ENCODE measurements at places on chromosomes 3 and 15. TPM values are rescaled to one million over a fixed set of nuclear protein-coding genes. Genes with fewer than 3 reads are reported as not detected.

DNA sequence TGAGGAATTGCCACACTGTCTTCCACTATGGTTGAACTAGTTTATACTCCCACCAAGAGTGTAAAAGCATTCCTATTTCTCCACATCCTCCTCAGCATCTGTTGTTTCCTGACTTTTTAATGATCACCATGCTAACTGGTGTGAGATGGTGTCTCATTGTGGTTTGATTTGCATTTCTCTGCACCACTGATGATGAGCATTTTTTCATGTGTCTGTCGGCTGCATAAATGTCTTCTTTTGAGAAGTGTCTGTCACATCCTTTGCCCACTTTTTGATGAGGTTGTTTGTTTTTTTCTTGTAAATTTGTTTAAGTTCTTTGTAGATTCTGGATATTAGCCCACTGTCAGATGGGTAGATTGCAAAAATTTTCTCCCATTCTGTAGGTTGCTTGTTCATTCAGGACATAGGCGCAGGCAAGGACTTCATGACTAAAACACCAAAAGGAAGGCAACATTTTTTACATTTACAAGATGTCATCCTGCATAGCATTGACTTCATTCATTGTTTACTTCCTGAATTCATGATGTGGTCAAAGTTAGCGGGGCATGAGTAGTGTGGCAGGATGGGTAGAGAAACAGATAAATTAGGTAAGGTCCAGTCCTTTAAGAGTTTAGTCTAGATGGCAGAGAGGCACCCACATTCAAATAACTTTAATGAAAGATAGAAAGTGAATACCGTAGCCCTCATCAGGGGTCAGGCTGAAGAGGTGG, 45.1 kb upstream of the LPP start:
- no peak for DNase-seq

GRCh38 chr3:30184091-30184810, 422.1 kb upstream of the TGFBR2 start:
- no peak for DNase-seq

GRCh38 chr15:28019594-28020309, 79.4 kb downstream of the OCA2 start:
- no peak for DNase-seq

DNA sequence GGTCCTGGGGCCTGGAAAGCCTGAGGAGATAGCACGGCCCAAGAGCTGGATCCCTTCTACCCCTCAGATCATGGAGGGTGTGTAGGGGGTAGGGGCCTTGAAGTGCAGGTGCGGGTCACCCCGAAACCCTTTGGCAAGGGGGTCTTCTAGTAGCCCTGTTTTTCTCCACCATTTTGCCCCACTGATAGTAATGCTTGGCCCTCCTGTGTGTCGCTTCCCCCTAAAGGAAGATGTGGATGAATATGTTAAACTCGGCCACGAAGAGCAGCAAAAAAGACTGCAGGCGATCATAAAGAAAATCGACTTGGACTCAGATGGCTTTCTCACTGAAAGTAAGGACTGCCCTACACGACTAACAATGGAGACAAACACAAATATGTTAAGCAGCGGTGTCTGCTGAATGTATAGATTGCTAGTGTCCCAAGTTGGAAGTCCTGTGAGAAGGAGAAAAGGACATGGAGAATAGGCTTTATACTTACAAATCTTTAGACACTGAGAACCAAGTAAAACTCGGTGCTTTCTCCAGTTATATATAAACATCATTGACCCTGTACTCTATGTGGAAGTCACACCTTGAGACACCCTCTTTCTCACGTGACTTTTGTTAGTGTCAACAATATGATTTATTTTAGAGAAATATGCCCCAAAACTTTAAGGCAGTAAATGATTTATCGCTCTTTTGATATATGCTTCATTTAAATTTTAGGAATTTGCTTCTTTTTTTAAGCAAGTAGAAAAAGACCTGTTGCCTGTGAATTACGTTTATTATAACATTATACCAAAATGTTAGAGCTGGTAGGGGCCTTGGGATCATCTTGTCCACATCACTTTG, 802 bp downstream of the RCN2 start:
- DNase-seq = no peak

- no peak for DNase-seq
Measured at GRCh38 chr15:39242345-39242744, 338.5 kb upstream of the THBS1 start.

DNA sequence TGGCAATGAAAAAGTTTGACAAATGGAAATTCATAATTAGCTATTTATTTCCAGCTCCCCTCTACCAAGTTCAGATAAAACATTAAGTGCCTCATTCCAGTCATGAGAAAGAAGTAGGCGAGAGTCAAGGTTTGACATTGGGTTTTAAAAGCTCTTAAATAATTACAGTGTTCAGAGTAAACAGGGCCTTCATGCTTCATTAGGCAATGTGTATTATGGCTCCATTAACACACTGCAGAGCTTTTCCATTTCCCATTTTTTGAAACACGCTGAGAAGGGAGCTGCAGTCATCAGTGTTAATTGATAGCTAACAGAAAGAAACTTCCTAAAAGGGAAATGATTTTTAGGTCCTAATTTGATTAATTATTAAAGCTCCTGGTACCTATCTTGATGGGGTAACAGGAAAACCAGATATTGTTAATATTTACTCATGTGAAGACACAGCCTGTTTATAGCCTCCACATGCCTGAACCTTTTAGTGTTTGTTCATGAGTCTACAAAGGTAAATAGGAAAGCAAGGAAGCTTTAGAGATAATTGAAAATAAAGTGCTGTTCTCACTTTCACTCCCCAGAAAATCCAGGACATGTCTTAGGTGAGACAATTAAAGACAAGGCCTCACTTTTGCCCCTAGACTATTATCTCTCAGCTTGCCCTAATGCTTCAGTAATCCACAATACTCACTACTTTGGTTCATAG, 28.7 kb downstream of the SST start:
- DNase-seq = no peak

DNA sequence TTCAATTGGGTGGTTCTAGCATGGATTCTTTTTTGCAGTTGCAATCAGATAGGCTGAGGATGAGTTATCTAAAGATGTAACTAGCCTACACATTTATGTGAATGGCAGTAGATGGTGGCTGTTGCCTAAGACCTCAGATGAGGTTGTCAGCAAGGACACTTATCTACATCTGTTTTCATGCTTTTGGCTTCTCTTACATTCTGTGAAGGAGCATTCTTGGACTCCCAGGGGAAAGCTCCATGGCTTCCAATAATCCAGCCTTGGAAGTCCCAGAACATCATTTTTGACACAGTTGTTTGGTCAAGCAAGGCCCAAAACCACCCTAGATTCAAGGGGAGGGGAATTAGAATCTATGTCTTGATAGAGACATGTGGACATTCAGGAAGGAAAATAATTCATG, 332.2 kb upstream of the RBMS3 start:
- DNase-seq = no peak

DNA sequence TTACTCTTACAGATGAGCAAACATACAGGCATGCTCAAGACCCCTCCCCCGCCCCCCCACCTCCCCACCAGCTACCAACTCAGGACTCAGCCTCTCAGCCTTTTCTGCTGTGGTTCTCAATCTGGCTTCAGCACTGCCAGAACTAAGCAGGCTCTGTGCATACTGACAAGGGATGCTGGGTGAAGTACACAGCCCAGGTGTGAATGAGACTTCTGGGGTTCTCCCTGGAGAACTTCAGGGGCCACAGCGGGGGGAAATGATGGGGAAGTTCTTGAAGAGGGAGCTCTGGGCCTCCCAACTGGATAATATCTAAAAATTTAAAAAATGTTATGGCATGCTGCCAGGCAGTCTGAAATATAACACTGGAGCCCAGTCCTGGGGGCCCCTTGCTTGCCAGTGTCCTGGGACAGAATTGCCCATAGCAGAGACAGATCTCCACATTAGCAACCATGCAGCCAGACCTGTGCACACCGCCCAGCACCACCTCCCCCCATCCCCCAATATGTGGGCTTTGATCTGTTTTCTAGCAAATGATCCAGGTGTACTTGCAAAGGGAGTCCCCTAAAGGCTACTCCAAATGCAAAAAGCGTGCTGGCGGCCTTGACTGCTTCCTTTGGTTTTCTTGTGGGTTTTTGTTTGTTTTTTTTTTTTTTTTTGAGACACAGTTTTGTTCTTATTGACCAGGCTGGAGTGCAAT, 41.4 kb downstream of the PGPEP1L start:
- no peak for DNase-seq

Gene GREM1
- 2,326 TPM for polyA plus RNA-seq

GRCh38 chr3:61092870-61093269, 158.4 kb downstream of the FHIT start:
- no peak for DNase-seq

- no peak for DNase-seq
Measured at GRCh38 chr3:181844211-181844610, 132.5 kb downstream of the SOX2 start.

- DNase-seq = no peak
Measured at GRCh38 chr3:16429086-16429485, 84.4 kb downstream of the RFTN1 start.

Gene LINGO1
- not detected for polyA plus RNA-seq

- DNase-seq = no peak
Measured at GRCh38 chr3:188649521-188649920, 495.6 kb downstream of the LPP start.

DNA sequence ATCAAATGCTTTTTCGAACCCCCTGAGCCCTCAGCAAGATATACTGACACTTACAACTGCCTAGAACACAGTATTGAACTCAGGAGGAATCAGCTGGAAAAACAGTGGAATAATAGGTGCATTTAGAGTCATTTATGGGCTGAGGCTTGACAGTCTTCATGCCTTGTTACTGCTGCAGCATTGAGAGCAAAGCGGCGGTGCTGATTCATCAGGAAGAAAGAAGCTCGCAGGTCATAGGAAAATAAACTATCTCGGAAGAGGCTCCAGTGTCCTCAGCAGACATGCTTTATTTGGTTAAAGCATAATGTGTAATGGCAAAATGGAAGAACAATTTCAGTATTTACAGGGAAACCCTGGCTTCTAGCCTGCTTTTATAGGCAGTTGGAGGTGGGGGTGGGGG, 30.1 kb upstream of the NEO1 start:
- peak; percentile 4 for DNase-seq

DNA sequence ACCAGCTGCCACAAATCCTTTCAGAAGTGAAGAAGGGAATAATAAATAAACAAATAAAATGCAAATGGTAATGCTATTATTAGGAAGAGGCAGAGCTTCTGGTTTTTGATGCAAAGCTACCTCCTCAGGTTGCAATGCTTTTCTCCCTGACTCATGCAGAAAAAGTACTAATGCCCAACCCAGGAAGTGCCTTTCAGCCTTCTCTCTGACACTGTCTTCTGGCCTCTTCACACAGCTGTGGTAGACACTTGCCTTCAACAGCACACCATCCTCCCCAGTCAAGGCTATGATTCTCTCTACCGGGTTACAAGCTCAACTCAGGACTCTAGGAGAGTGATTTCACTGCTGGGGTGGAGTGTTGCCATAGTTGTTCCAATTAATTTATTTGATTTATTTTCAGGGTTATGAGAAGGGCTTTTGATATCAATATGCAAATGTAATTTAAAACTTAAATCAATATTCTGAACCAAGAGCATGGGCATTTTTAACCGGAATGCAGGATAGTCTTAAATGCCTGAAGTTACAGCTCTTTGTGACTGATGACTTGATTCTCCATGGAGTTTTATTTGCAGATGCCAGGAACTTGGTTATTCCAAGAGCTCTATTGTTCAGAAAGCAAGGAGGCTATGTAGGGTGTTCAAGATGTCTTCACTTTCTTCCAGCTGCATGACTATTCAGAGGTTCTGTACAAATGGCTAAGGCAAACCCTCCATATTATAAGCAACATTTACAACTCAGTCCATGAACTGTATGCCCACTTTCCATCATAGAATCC, 27.1 kb upstream of the GALNT15 start:
- no peak for DNase-seq

Gene ISG20
- 5.5 TPM for polyA plus RNA-seq

GRCh38 chr3:17946619-17947018, 204.2 kb upstream of the TBC1D5 start:
- DNase-seq = no peak

All from AG04450 (cell line).